ENCODE measurements at places on chromosomes 4 and X. TPM values are rescaled to one million over a fixed set of nuclear protein-coding genes. Genes with fewer than 3 reads are reported as not detected.

Gene ADAM29
- not detected for total RNA-seq

Gene CFP
- total RNA-seq = 0.43 TPM

Gene ZMYM3
- 16.8 TPM for total RNA-seq

Gene FAM9C
- not detected for total RNA-seq

Gene STARD8
- total RNA-seq = 4.9 TPM
